ENCODE measurements at places on chromosomes 11 and 22.

- no peak for DNase-seq
These were observed 15.7 kb upstream of the PARVA start for GRCh38 chr11:12361682-12362081.

DNA sequence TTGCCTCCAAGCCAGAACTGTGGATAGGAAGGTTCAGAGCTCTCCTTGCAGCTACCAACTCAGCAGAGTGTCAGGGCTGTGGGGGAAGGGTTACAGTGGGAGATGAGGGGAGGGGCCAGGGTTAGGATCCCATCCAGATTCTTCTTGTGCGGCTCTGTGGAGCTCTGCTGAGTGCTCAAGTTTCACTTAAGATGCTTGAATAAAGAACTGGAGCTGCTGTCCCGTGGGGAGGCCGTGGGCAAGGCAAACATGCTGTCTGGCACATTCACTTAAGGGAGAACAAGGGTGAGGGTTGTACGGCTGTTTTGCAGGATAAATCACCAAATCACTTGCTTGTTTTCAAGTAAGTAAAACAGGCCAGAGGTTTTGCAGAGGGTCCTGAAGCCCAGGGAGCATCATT is 197.1 kb downstream of the FAM76B start:
- DNase-seq: no peak

- DNase-seq: no peak
These were observed 361 bp downstream of the CTSD start for GRCh38 chr11:1763336-1763795.

GRCh38 chr22:44360668-44361381 is 48.1 kb upstream of the SHISAL1 start:
- no peak for DNase-seq

DNA sequence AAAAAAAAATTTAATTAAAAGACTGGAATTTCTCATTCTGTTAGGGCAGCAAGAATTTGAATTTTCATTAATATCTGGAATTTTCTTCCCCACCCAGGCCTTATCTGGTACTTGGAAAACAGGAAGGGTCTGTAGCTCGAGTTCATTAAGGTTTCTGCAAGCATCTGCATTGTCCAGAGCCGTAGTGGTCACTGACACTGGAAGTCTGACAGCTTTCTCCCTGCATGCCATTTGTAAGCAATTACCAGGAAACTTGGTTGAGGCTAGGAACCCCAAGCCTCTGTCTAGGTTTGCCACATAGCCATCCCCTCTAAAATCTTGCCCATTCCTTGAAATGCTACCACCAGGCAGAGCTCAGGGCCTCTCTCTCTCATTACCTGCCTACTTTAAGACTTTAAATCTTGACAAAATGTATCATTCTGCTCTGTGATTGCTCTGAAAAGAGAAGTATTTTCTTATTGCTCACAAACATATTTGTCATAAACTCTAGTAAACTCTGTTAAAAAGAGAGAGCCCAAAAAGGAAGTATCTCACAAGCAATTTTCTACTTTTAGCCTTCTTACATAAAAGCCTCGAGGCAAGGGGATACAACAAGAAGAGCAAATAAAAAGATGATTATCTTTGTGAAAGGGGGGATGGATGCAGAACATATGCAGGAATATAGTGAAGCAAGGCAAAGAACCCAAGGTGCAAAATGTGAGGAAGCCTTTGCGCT is 5.5 kb upstream of the PGM2L1 start:
- no peak for DNase-seq

GRCh38 chr11:86978247-86978646 is 23.1 kb upstream of the FZD4 start:
- no peak for DNase-seq

- no peak for DNase-seq
These were observed 143.0 kb downstream of the MPPED1 start for GRCh38 chr22:43554694-43555365.

GRCh38 chr22:22692707-22693530 is 48.5 kb downstream of the GGTLC2 start:
- DNase-seq: no peak

GRCh38 chr11:25787416-25787815 is 544.5 kb upstream of the ANO3 start:
- DNase-seq: no peak

DNA sequence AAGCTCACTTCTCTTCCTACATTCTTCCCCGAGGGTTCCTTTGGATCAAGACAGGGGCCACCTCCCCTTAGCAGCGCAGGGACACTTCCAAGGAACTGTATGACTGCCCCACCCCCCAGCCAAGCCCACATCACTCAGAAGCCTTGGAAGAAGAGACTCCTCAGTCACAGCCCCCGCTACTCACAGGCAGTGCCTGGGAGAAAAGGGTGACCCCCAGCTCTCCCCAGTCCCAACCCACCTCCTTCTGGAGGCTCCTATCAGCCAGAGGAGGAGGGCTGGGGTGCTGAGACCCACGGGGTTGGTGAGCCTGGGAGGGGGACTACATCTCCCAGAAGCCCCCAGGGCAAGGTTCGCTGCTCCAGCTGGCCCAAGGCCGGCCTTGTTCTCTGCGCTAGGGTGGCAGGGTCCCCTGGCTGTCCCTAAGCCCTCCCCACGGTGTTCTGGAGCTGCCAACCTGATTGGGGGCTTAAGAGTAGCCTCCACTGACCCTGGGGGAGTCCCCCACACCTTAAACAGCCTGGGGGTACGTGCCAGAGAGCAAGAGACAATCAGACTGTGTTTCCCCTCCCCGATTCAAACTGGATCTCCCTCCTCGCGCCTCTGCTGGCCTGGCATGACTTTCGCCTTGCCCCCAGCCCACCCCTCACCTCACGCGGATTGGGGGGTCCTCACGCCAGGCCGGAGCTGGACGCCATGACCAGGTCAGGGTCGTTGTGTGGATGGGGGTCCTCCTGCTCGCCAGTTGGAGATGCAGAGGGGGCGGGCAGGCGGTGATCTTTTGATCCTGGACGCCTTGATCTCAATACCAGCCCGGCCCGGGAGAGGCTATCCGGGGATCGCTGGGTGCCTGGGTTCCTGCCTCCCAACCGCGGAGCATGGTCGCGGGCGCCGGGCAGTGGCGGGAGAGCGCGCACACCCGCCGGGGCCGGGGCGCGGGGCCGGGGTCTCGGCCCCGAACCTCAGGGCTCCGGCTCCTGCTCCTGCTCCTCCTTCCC is 838 bp downstream of the BCL9L start:
- peak; percentile 70 for DNase-seq

- DNase-seq: no peak
These were observed 87.8 kb downstream of the MIAT start for GRCh38 chr22:26744892-26745808.

GRCh38 chr22:39765661-39766060 is 127.9 kb downstream of the ENTHD1 start:
- DNase-seq: no peak

GRCh38 chr11:119607726-119608125 is 121.3 kb downstream of the NECTIN1 start:
- DNase-seq: no peak

DNA sequence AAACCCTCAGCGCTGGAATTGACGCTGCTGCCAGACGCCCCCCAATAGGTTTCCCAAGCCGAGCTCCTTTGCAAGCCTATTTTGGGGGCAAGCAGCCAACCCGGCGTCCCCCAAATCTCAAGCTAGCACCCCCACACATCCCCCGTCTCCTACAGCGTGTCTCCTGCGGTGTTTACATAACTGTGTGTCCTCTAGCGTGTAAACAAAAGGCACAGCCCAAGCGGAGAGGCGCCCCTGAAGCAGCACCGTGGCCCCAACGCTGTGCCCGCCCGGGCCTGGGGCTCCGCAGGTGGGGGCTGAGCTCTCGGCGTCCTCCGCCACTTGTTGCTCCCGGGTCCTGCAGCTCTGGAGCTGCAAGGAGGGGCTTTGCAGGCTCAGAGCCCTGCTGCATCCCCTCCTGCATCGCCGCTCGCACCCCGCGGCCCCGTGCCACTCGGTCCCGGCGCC is 1.6 kb downstream of the CADM1 start:
- no peak for DNase-seq

DNA sequence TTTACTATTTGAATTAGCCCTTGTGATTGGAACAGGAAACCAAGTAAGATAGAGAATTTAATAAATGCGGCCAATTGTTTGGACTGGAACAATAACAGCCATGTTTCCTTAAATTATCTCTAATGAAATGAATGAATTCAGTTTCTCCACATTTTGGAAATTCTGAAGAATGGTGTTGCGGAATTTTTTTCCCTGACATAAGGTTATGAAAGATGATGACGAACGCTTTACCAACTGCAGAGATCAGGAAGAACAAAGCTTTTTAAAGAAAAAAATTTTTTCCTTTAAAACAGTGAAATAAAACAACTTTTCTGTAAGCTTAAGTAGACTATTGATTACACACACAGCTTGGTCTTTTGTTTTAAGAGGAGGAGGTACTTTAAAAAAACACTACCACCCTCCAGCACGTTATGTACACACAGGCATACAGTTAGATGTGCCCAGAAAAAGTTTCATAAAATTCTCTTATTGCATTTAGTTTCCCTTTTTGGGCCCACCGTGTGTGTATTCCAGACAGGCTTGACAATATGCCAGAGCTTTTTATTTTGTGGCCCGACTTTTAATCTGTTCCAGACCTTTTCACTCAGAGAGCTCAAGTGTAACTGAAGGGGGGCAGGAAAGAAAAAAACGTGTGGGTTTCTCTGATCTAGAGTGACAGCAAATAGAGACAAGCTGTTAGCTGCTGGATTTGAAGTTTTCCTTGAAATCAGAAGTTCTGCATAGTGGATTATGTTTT is 77.3 kb downstream of the YAP1 start:
- DNase-seq: no peak

- peak; percentile 1 for DNase-seq
These were observed 115.5 kb upstream of the ISX start for GRCh38 chr22:34950489-34950888.

- DNase-seq: no peak
These were observed at the start of gene EPS8L2 for GRCh38 chr11:705646-706438. EPS8L2 (plus strand) TSS chr11:706231; CDS start chr11:709408, 3,177 bp downstream.

DNA sequence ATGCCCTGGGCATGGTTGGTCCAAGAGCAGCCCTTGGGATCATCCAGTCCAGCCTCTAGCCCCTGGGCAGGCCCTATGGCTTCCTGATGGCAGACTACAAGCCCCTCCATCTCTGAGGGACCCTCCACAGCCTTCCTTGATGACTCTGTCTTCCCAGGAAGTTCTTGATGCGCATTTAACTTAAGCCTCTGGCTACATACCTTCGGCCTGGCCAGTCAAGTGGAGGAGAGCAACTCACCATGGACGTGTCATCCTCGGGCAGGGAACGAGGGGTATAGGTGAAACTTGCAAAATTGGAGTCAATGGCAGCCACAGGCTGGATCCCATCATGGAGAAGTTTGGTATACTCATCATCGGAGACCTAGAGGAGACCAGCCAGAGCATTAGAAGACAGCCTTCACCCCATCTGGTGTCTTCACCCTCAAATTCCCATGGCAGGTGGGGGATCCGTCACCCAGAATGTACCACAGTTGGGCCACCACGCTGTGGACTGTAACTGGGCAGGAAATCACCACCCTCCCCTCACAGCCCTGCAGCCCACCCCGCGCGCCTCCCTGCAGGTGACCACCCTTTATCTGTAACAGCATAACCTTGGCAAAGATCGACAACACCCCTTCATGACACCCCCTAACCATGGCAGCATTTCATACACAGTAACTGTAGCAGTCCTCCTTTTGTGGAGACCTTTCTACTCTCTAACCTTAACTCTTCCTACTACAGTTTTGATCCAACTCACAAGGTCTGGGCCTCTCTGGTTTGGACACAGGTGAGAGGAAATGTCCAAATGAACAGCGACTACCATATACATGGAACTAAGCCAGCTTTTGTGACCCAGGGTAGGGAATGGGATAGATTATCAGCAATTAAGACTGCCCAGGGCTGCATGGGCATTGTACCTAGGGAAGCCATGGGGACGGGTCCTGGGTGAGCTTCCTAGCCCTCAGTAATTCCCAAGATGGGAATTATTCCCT is 91.7 kb downstream of the PDE2A start:
- no peak for DNase-seq

GRCh38 chr22:42613872-42614301 is 796 bp downstream of the POLDIP3 start:
- no peak for DNase-seq

- DNase-seq: peak; percentile 76
These were observed 12.8 kb downstream of the UFD1 start for GRCh38 chr22:19466126-19466716.

DNA sequence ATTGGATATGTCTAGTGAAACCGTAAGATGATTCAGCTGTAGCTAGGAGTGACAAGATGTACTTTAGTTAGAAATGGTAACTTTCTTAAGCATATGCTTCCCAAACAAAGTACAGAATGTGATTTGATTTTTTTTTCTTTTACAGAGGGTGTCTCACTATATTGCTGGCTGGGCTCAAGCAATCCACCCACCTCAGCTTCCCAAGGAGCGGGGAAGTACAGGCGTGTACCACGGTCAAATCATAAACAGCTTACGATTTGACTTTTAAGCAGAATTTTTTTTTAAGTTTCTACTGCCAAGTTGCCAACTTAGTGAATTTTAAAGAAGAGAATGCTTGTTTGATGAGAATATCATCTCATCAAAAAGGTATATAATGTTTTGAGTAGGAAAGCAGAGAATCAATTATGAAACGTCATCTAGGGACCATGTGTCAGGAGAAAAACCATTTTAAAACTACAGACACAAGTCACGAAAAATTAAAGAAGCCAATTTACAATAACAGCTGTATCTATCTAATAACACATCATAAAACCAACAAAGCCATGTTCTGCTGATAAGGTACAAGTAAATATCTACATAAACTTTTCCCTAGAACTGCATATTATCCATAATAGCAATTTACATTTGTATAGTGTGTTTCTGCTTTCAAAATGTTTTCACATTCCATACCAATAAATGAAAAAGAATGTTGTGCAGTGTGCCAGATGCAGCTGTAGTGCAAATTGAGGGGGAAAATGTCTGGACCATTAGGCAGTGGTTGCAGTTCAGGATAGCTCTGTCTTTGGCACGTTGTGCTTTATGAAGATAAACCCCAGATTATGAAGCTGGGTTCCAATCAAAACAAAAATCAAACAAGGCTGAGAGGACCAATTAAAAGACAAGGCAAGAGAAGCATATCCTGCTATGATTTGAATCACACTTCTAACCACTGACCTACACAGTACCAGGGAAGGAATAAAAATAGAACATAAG is 33.7 kb upstream of the USP47 start:
- no peak for DNase-seq

- DNase-seq: no peak
These were observed 91.6 kb downstream of the FAR1 start for GRCh38 chr11:13760115-13760514.

DNA sequence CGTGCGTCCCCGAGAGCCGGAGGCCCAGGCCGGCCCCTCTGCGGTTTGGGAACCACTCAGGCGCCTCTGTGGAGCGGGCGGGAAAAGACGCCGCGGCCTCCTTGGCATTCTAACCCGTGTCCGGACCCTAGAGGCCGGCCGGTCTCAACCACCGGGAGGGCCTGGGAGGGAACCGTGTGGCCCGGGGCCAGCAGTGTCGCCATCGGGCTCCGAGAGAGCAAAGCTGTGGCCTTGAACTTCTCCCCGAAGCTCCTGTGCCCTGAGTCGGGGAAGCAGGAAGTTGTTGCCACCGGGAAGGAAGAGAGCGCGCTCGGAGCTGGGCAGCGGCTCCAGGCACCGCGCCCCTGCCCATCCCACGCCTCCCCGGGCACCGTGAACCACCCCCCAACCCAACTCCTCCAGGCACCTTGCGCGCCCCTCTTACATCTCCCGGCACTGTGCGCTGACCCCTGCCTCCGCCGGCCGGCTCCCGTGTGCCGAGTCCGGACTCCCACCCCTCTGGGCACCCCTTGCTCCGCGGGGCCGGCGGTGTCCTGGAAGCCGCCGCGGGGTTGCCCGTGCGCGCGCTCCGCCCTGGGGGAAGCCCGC is 80.0 kb upstream of the PPARA start:
- DNase-seq: no peak

GRCh38 chr11:119835753-119836152 is 106.8 kb upstream of the NECTIN1 start:
- no peak for DNase-seq

- DNase-seq: no peak
These were observed 15.7 kb downstream of the SLC5A12 start for GRCh38 chr11:26706181-26706580.
